ENCODE measurements at places on chromosomes 3 and 15.

DNA sequence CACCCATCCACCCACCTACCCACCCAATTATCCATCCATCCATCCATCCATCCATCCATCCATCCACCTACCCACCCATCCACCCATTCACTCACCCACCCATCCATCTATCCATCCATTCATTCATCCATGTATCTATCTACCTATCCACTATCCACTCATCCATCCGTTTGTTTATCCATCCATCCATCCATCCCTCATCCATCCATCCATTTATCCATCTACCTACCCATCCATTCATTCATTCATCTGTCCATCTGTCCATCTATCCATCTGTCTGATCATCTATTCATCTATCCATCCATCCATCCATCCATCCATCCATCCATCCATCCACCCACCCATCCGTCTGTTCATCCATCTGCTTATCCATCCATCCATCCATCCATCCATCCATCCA, 65.7 kb downstream of the FBLN2 start:
- DNase-seq, result no peak

DNA sequence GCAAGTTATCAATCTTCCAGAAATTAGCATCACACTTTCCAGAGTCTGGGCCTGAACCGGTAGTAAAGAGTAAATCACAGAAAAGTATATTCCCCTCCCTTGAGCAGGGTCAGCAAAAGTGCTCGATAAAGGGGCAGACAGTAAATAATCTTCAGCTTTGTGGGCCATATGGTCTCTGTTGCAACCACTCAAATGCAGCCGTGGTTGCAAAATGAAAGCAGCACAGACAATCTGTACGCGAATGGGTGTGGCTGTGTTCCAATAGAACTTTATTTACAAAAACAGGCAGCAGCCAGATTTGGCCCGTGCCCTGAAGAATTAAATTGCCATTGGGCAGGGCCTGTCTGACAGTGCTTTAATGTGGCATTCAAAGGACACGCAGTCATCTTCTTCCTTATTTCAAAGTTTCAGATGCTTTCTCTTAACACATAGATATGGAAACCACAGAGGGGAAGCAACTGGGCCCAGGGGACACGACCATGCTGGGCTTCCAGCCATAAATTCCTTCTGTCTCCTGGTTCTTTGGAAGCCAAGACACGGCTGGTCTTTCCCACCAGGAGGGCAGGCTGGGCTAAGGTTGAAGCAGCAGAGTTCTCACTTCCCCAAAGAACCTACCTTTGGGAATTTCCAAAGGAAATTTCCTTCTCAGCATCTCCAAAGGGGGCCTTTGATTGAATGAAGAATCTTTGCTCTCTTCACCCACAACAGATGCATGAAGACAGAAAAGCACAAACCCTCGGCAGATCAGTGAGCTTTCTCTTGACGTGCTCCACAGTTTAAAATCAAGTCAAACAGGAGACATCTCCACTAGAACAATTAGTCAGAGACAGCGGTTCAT, 489.8 kb upstream of the PROK2 start:
- DNase-seq, result no peak

GRCh38 chr15:95148183-95148582, 916.8 kb downstream of the MCTP2 start:
- DNase-seq, result no peak

- no peak for DNase-seq
Observed at GRCh38 chr15:98904544-98904943, 103.0 kb downstream of the PGPEP1L start.

- no peak for DNase-seq
Observed at GRCh38 chr3:126553284-126554084, 5.2 kb downstream of the C3orf22 start.
